NB4 (cell line): ENCODE measurements at places on chromosomes 11 and 22.

- peak; percentile 10 for DNase-seq
Observed at GRCh38 chr11:116576526-116576925, 196.3 kb downstream of the BUD13 start.

DNA sequence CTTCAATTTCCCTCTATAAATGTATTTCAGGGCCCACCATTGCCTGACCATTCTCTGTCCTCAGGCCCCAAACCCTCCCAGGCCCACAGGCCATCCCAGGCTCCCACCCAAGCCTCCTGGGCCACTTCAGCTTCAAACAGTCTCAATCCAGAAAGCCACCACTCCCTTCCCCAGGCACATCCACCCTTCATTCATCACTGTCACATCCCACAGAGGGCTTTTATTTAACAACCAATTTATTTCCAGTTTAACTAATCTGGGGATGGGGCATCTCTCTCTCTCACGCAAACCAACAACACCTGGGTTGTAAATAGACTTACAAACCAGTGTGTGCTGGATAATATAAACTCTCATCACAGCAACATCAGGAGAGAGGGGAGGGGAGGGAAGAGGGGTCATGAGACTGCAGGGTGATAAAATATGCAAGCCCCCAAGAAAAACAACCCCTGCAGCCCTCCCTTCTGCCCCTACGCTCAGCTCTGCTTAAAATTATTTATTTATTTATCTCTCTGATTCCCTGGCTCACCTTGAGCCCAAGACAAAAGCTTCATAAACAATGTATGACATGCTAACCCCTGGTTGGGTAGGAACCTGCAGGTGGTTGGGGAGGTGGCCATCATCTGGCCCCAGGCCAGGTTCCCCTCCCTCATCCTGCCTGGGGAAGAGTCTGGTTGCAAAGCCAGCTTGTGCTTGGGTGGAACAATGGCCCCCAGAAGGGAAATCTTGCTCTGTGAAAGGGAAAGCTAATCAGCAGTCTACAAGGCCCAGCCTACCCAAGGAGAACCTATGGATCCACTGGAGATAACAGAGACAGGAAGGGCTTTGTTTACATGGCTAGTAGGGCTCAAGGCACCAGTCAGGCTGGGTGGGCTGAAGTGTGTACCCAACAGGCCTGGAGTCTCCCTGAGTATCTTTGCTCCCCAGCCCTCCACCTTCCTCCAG is 359.2 kb downstream of the BUD13 start:
- DNase-seq = no peak

DNA sequence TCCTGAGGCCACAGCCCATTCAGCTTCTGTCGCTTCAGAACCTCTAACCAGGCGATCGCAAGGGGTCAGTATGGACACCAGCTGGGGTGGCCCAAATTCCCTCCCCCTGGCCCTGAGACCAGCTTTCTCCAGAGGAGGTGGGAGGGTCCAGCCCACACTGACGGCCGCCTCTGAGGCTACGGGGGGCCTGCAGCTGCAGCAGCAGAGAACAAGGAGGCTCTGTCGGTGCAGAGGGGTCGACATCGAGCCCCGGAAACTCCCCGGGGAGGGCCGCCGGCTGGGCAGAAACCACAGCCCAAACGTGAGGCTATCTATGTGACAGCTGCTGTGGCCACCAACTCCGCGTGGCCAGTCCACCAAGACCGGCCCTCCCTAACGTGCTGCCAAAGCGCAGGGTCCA is 40.8 kb downstream of the ELFN2 start:
- DNase-seq = peak; percentile 19

- peak; percentile 93 for DNase-seq
Observed at GRCh38 chr11:36091256-36091811, 147.5 kb downstream of the LDLRAD3 start.

GRCh38 chr22:22058633-22059290 is 76.2 kb upstream of the TOP3B start:
- peak; percentile 38 for DNase-seq

DNA sequence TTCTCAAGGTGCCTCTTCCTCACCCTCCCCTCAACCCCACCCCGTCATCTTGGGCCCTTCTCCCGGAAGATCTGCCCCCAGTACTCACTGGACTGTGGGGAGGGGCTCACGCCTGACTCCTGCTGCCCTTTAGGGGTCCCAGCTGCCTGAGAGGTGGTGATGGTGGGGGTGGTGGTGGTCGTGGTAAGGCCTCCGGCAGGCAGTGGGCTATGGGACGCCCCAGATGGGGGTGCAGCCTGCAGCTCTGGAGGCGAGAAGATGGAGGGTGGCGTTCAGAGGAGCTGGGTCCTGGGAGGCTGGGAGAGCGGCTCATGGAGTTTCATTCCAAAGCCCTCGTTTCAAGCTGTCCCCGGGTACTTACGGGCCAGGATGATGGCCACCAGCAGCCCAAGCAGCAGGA is 820 bp downstream of the MFRP start:
- DNase-seq = no peak

DNA sequence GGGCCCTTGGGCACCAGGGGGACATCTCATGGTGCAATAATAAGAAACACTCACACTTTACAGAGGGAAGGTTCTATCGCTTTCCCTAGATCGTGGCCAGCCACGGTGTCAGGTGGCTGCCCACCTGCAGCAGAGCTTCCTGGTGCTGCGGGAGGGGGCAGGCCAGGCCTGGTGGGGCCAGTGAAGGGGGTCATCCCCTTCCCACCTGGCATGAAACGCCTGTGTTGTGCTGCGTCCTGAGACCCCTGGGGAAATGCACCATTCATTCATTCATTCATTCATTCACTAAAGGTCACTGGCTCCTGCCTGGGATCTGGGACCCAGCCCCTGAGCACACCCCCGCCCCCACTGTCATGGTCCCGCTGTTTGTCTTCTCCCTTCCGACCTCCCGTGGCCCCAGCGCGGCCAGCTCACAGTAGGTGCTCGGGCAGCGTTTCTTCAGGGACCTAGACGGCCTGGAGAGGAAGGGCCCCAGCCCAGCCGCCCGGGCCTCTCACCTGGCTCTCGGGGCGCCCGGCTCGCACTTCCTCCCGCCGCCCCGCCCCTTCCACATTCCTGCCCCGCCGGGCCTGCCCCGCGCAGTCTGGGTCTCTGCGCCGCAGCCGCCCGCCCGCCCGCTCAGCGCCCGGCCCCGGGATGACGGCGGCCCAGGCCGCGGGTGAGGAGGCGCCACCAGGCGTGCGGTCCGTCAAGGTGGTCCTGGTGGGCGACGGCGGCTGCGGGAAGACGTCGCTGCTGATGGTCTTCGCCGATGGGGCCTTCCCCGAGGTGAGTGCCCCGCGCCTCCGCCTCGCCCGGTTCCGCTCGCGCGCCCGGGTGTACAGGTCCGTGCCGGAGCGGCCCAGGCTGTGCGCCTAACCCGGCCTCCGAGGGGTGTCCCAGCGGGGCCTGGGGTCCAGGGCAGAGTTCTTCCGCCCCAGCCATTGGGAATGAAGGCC is at the start of gene RHOD:
RHOD (plus strand) TSS at position 581 of the 938 bp plus-strand sequence; CDS start at position 637, 56 bp downstream.
- no peak for DNase-seq

DNA sequence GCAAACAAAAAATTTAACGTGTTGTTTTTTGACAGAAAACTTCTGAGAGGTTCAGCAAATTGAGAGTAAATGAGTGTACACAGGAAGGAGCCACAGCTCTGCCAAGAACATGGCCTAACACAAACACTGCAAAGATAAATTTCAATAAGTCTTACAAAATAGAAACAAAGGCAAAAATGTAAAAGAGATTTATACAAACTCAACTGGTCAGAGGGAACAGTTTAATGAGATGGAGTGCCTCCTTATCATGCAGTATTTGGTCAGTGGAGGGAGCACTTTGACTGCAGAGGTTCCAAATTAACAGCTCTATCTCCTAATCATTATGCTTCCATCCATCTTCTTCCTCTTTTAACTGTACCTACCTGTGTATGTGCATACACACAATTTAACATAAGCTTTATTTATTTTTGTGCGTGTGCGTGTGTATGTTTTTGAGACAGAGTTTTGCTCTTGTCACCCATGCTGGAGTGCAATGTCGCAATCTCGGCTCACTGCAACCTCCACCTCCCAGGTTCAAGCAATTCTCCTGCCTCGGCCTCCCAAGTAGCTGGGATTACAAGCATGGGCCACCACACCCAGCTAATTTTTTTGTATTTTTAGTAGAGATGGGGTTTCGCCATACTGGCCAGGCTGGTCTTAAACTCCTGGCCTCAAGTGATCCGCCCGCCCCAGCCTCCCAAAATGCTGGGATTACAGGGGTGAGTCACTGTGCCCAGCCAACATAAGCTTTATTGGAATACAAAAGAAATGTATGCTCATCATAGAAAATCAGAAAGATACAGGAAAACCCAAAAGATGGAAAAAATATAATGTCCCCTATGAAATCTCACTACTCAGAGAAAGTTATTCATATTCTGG is 111.9 kb downstream of the MRTFA start:
- DNase-seq = peak; percentile 42

- no peak for DNase-seq
Observed at GRCh38 chr22:45429981-45430775, 16.7 kb downstream of the RIBC2 start.

GRCh38 chr11:3885855-3886254 is 30.4 kb downstream of the STIM1 start:
- no peak for DNase-seq

- no peak for DNase-seq
Observed at GRCh38 chr22:45233386-45233785, 7.3 kb downstream of the KIAA0930 start.

DNA sequence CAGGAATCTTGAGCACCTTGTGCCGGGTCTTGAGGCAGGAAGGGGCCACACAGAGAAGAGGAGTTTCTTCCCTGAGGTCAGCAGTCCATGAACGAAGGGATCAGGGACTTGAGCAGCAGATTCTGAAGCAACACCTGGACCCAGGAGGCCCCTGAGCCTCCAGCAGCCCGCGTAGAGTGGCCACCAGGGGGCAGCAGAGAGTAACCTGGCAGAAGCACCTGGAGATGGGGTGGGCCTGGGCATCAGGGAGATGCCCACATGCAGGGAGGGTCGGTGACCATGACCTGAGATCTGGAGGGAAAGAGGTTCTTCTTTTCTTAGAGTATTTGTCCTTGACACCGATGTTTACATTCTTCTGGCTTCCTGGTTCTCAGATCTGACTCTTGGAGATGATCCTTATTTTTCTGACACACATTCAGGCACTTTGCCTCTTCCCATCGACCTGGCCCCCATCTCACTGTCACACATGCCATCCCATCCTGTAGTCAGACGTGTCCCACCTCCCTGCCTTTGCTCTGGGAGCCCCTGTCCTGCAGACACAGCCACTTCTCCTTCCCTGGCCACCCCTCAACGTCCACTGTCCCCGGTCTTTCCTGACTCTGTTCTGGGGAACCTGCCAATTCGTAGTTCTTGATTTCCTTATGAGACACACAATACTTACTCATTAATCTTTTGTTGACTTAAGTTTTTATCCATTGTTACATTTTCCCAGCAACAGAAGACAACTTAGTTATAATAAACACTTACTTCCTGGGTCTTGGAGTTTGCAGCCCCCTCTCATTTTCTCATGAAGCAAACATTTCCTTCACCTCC is 66.5 kb downstream of the GGTLC2 start:
- peak; percentile 43 for DNase-seq

GRCh38 chr11:326592-326841 is 5.9 kb upstream of the IFITM3 start:
- no peak for DNase-seq

- no peak for DNase-seq
Observed at GRCh38 chr11:1728301-1728700, 22.1 kb downstream of the IFITM10 start.

DNA sequence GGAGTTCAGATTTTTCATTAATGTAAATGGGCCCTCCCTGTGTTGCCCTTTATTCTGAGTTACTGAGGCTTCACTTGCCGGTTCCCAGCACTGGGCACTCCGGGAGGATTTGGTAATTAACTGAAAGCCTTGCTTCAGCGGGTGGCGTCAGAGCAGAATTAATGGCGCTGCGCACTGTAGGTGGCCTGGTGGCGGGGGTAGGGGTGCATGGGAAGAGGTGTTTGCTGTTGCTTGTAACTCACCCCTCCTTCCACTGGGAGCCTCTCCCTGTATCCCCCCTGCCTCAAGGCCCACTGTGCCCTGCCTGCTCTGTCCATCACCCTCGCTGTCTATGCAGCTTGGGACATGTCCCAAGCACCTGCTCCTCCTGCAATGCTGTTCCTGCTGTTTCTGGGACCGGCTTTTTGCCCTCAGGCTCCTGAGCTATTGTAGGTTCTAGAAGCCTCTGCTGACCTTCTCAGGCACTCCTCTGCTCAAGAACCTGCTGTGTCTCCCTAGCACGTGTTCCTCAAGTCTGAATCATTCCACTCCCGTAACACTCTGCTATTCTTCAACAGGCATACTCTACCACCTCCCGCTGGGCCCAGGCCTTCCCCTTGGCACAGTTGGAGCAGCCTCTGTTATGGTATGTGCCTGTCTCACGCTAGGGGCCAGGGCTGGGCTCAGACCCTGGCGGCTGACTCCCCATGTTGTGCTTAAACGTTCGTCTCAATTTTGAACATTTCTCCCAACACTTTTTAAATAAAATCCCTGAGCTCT is 24.4 kb downstream of the ARHGAP8 start:
- DNase-seq = no peak

DNA sequence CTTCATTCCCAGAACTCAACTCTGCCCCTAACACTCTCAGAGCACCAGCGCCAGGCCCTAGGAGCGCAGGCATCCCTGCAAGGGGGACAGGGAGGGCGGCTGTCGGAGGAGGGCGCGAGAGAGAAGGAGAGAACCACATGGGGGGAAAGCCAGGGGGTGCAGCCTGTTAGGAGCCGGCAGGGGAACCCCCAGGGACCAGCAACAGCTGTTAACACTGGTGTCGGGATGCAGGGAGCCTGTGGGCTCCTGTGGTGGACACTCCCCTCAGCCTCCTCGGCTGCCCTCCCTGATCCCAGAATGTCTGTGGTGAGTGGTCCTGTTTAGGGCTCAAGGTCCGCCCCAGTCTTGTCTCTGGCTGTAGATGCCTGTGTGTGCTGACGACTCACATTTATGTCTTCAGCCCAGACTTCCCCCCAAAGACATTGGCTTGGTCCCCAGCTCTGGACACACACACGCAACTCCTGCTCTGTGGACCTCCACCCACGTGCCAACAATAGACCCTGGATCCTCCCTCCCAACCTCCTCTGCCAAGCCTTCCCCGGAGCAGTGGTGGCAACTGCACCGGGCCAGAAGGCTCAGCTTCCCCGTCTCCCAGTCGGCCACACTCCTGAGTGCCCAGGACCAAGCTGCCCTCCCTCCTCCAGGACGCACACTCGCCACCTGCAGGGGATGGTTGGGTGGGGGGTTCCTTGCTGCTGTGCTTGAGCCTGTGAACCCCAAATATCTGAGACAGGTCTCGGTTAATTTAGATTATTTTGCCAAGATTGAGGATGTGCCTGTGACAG is 817 bp upstream of the IFITM5 start:
- no peak for DNase-seq

GRCh38 chr22:47995718-47996117 is 1233.3 kb downstream of the TBC1D22A start:
- no peak for DNase-seq

- no peak for DNase-seq
Observed at GRCh38 chr11:20021771-20022362, 138.4 kb downstream of the DBX1 start.

GRCh38 chr11:134412203-134413042 is at the start of gene B3GAT1:
Gene B3GAT1 (minus strand): TSS chr11:134412242. CDS start chr11:134387659, 24,583 bp downstream.
- DNase-seq = no peak

- peak; percentile 58 for DNase-seq
Observed at GRCh38 chr22:40183029-40183581, 5.4 kb downstream of the TNRC6B start.

- DNase-seq = no peak
Observed at GRCh38 chr11:19570889-19571288, 141.7 kb upstream of the NAV2 start.

- no peak for DNase-seq
Observed at GRCh38 chr22:20567993-20568417, 60.6 kb downstream of the MED15 start.

- DNase-seq = peak; percentile 7
Observed at GRCh38 chr11:38019072-38019775, 1421.2 kb upstream of the RAG2 start.
